ENCODE measurements at places on chromosomes 11 and 22. TPM values are rescaled to one million over a fixed set of nuclear protein-coding genes. Genes with fewer than 3 reads are reported as not detected.

Gene MPZL2
- not detected for polyA plus RNA-seq

Gene KCNJ11
- 8.0 TPM for polyA plus RNA-seq

Gene LDHAL6A
- polyA plus RNA-seq, result not detected

Gene SLC22A9
- not detected for polyA plus RNA-seq

Gene LDLRAD3
- 3.5 TPM for polyA plus RNA-seq

Gene NNMT
- polyA plus RNA-seq, result not detected

Gene ZC3H12C
- polyA plus RNA-seq, result 15.1 TPM

Gene MEI1
- polyA plus RNA-seq, result not detected

Gene A4GALT
- polyA plus RNA-seq, result not detected

Gene KBTBD3
- polyA plus RNA-seq, result 3.1 TPM

Gene ELMOD1
- polyA plus RNA-seq, result 11.9 TPM

Gene BEST1
- polyA plus RNA-seq, result 7.7 TPM
